NCI-H446 (cell line): ENCODE measurements at places on chromosomes 3 and 15.

DNA sequence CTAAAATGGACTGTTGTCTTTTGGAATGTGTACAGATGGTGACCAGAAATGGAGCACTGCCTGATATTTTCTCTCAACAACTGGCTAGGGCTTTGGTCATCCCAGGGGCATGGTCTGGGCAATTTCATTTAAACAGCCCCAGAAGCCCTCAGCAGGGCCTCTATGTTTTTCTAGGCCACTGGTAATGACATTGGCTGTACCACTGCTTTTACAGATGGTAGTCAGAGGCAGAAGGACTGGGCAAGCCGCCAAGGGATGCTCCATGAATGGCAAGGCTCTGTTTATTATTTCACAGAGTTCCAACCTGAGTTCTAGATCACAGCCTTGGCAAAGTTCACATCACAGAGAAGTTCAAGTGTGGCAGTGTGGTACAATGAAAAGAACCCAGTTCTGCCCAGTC is 37.0 kb upstream of the LMCD1 start:
- DNase-seq = peak; percentile 1

DNA sequence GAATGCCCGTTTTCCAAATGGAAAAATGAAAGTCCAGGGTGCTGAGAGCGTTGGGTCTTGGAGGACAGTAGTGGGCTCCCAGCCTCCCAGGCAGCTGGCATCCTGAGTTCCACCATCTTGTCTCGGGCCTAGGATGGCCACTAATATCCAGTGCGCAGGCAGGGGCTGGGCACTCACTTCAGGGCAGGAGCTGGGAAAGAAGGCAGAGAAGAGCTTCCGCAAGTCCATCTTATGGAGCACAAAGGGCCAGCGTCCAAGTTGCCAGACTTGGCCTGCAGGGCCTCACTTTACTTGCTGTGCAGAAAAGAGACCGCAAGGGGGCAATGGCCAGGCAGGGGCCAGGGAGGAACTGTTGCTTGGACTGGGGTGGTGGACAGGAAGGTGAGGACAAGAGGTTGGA is 46.1 kb downstream of the IQSEC1 start:
- DNase-seq = no peak

- no peak for DNase-seq
These were observed 1.7 kb upstream of the SLC2A2 start for GRCh38 chr3:171028025-171028778.

DNA sequence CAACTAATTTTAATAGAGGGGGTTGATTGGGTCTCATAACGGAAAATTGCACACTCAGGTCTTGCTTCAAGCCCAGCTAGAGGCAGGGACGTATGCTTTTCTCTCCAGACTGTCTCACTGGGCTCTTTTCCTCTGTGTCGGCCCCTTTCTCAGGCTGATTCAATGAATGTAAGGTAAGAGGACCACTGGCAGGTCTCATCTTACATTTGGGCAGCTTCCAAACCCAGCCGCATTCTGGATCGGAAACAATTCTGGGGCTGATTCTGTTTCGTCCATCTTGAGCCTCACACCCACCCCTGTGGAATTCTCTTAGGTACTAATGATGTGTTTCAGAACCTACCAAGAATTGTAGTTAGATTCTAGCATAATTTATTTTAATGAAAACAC is 40.7 kb downstream of the TMEM212 start:
- no peak for DNase-seq

GRCh38 chr3:36214460-36214859 is 165.8 kb upstream of the STAC start:
- peak; percentile 36 for DNase-seq

DNA sequence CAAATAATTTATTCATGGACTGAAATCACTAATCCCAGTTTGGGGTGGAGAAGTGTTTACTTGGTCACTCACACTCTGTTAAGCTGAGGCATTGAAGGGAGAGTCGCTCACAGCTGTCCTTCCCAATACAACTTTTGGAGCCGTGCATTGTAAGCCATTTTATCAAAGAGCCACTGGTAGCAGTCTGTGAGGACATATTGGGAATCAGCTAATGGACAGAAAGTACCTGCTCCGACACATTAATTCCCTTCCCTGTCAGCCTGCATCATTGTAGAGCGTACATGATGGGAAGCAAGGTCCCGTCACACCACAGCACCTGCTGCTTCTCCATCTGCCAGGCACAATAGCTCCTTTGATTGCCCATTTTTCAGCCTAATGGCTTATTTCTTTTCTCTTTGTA is 643.2 kb downstream of the SQOR start:
- no peak for DNase-seq

DNA sequence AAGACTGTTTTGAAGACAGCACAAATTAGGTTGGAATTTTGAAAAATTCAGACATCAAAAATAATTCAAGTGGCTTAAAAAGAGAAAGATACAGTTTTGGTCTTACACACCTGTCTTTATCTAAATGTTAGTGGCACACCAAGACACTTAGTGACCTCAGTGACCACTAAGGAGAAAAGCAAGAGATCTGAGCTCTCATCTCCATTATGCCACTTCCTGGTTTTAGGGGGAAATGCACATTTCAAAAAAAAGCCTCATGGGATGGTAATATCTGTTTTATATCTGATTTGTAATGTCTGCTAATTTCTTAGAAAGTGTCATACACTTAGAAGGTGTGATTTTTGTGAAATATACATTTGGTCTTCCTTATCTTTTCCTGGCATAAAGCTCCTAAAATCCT is 16.4 kb downstream of the IL12A start:
- DNase-seq = no peak

DNA sequence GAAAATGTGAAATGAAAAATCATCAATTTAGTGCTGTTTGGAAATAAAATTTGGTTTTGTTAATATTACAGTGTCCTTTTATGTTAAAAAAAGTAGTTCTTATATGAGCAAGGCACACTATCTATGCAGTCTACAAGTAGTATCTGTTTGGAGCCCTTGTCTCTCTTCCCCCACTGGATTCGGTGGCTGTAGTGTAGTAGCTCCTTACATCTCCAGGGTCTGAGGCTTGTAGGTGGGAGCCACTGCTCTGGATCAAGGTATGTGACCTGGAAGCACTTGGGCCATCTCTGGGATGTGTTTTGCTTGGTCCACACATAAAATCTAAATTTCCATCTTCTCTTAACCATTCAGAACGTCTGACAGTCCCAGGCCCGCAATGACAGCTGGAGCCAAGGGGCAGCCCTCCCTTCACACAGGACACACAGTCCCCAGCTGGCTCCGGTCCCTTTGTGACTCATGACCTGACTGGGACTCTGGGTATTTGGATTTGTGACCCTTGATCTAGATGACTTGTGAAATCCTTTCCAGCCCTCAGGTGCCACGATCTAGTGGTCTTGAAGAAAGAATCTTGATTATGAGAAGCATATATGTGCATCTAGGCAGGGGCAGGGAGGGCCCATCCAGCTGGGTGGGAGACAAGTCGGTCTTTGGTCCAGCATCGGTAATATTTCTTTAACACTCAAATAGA is 80.0 kb downstream of the USP13 start:
- no peak for DNase-seq

- no peak for DNase-seq
These were observed 549.0 kb downstream of the IGSF11 start for GRCh38 chr3:118485693-118486092.

DNA sequence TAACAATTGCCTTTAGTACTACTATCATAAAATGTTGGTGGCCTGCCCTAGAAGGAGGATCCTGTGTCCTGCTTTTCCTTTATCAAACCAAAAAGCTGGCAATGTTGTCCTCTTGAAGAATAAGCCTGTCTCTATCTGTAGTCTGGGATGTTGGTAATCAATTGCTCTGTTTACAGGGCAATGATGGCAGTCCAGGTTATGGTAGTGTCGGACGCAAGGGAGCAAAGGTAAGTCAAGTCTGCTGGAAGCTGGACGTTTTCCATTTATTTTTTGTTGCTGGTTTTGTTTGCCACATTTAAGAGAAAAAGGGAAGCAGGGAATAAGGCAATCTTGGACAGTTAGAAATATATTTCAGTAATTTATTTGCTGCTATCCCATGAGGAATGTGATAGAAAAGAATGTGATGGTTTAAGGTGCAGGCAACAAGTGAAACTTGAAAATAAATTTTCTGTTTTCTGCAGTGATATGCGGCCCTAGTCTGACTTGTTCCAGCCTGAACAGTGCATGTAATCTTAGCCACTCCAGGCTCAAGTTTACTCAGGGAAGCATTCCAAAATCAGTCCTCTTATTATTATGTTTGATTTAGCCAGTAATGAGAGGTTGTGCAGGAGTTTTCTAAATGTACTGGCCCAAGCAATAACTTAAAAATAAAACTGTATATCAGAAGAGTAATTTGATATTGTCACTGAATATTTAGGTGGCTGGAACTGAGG is 110.3 kb downstream of the COL6A6 start:
- DNase-seq = no peak

DNA sequence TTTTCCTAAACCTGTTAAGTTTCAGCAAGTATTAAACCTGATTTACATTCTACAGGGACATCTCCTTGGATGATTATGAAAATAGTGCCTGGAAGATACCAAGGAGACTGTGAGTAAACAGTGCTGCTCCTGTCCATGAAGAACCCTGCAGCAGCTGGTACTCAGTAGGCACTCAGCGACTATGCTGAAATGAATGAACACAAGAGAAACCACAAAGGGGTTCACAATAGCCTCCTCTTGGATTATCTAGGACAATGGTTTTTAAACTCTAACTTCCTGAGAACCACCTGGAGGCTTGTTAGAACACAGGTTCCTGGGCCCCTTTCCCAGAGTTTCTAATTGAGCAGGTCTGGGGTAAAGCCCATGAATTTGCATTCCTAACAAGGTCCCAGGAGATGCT is 488.4 kb upstream of the UBE2E2 start:
- no peak for DNase-seq

GRCh38 chr15:67319961-67320360 is 65.4 kb downstream of the IQCH start:
- DNase-seq = no peak

DNA sequence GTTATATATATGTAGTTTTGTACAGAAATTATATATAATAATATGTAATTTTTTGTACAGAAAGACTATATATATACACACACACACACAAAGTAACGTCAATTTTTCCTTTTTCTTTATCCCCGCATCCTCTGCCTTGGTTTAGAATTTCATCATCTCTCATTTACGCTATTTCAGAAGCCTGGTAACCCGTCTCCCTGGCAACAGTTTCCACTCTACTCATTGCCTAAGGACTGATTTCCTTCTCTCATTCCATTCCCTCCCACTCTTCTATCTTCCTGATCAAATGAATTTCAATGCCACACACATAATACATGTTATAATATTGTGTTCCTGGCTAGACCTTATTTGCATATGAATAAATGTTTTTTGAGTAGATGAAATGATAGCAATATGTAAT is 47.8 kb upstream of the NDN start:
- no peak for DNase-seq

GRCh38 chr3:58679446-58679845 is 12.9 kb upstream of the FAM3D start:
- DNase-seq = no peak

DNA sequence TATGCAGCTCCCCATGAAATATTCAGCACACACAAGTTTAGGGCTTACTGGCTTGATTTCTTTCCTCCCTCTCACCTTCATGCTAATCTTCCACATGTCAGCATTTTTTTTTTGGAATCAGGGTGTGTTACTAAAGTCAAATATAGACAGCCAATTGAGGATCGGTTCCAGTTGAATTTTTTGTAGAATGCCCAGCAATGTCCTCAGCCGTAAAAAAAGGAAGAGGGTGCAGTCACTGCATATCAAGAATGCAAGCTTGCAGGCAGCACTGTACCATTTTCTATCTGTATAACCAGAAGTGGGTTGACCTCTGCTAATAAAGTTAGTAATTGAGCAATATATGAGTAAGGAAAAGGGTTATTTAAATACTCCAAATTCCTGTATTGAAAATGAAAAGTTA is 51.4 kb upstream of the CHMP2B start:
- DNase-seq = no peak

DNA sequence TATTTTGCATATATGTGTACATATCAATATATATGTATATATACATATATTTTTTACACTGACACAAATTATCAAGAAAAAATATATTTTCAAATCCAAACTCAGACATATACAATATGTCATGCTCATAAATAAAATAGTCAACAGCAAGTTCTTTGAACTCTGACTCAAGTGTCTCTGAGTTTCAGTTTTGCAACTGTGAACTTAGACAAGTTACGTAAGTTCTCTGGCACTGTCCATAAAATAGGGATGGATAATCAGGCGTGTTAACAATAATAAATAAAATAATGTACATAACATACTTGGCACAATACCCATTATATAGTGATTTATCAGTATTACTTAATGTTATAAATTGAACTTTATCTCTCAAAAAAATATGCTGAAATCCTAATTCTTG is 12.1 kb upstream of the XRN1 start:
- DNase-seq = no peak

DNA sequence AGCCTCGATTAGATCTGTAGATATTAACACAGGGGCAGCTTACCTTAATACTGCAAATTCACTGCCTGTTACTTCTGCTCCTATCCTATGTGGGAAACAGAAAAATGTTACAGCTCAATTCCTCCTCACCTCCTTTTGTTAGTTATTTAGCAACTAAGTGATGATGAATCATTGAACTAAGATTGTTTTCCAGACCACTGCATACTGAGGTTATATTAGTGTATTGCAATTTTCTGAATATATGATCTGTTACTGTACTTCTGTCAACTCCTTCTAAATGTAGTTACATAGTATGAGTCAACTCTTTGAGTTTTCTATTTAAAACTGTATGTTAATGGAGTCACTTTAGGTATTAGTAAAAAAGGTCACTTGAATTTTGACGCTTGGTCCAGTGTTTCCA is 331.5 kb upstream of the SLCO3A1 start:
- no peak for DNase-seq

DNA sequence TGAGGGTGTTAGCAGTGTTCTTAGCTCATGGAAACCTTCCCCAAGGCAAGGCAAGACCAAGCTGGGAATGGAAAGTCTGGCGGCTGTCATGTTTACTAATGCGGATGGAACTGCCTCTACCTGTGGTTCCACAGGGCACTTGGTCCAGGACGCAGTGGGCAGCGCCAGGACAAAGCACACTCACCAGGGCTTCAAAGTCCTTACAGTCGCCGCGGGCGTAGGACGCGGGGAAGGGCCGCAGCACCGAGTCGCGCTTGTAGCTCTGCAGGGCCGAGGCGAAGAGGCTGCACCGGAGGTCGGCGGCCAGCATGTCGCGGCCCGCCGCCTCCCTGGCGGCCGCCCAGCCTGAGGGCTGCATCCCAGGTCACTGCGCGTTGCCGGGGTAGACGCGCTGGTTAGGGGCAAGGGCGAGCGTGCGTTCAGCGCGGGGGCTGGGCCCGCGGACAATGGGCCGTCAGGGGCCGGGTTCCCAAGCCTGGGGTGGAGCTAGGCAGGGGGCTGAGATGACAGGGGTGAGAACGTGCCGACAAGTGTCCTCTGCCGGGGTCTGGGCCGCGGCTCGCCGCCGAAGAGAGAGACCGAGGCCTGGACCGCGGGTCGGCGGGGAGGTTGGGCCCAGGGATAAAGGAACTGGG is 497 bp downstream of the PARP16 start:
- DNase-seq = peak; percentile 39

- no peak for DNase-seq
These were observed 79.2 kb downstream of the TMEM108 start for GRCh38 chr3:133117342-133117741.
